ENCODE measurements at places on chromosomes 5 and 9.

DNA sequence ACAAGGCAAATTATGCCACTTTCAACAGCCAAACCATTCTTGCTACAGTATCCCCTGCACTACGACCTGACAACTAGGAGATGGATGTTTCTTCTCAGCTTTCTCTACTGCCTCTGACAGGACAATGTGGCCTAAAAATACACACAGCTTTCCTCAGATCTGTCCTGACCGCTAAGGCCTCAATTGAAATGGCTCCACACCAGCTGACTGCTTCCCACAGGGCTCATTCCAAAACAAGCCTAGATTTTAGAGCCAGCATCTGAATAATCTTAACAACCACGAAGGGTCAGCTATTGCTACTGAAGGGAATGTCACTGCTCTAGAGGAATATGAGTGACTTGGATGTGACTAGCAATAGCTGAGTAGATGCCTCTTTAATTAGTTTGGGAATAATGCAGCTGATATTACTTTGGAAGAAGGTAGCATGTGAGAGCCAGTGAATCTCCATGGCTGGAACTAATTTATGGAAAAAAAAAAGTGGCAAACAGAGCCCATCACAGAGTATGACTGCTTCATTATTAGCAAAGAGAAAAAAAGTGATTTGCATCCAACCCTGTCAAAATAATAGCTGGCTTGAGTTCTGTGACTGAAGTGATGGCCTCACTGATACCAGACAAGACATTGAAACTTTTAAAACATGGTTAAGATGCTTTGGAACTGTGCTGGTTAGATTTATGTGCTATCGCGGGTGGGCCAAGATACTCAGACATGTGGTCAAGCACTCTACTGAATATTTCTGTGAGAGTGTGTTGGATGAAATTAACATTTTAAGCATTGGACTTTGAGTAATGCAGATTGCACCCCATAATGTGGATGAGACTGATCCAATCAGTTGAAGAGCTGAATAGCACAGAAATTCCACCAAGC lies 450.2 kb downstream of the NR2F1-AS1 start:
- DNase-seq = peak; percentile 42

DNA sequence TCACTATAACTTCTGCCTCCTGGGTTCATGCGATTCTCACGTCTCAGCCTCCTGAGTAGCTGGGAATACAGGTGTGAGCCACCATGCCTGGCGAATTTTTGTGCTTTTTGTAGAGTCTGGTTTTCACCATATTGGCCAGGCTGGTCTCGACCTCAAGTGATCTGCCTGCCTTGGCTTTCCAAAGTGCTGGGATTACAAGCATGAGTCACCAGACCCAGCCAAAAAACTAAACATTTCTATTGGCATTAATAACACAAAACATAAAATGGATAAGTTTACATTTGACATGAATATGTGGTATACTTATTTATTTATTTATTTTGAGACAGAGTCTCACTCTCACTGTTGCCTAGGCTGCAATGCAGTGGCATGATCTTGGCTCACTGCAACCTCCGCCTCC lies 13.6 kb upstream of the REEP5 start:
- no peak for DNase-seq

DNA sequence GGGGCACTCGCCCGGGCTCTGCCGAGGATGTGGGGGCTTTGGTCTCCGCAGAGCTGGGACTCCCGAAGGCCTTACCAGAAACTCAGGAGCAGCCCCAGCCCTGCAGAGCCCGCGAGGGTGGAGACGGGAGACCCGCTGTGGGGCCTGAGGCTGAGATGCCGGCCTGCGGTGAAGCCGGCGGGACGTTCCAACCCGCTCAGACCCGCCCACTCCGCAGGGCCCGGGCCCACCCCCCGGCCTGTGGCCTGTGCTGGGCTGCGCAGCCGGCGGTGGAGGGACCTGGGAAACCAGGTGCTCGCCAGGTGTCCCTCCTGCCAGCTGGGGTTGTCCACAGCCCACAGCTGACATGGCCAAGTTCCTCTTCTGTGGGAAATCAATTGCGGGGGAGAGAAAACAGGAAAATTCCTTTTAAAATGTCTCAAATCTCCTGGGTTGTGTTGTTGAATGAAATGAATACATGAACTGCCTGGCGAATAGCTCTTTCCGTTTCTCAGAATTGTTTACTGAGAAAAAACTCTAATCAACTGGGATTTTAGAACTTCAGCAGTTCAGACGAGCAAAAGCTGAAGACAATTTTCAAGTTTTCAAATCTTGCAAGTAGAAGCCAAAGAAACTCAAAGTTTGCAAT lies 49.0 kb upstream of the IRX4 start:
- DNase-seq = no peak

GRCh38 chr9:112506571-112506970 lies 19.9 kb downstream of the KIAA1958 start:
- no peak for DNase-seq

DNA sequence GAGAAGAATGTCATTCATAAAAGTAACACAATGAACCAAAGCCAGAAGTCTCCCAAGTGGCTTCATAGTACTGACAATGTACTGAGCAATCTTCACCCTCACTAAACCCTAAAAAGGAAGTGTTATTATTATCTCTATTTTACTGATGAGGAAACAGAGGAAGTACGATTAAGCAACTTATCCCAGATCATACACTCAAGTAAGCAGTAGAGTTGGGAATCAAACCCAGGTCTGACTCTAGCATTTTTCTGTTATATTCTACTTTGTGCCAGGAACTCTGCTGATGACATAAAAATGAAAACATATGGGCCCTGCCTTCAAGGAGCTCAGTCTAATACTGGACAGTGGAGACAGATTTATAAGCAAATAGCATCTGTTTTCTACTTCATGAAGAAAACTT lies 109.2 kb downstream of the RAPGEF6 start:
- DNase-seq = no peak

GRCh38 chr5:43997647-43998272 lies 391.5 kb downstream of the FGF10 start:
- DNase-seq = no peak

- DNase-seq = no peak
Measured at GRCh38 chr5:123808461-123809380, 296.7 kb downstream of the CSNK1G3 start.

DNA sequence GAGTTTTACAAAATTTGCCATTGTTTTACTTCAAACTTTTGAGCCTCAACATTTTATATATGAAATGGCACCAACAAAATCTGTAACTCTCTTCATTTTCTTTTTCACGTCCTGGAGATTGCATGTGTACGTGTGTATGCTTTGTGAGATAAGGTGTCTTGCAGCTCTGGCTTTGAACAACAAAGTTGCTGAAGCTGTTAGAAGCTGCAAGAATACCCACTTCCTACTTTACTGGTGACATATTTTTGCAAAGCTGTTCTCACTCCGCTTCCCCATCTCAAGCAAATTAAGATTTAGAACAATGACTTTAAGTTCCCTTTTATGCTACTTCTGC lies 41.8 kb downstream of the FYB1 start:
- no peak for DNase-seq

DNA sequence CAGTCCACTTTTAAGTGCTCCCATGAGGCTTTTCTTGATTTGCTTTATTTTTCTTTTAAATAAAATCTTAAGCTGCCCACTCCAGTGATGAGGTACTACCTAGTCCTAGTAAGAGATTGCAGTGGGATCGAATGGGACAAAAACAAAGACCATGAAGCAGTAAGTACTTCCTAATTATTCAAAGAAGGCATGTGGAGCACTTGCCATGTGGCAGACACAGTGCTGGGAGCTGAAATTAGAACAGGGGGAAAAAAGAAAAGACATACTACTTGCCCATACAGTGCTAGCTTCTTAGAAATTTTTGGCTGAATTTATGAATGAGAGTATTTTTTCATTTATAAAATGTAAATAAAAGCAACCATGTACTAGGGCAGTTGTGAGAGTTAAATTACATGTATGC lies 239.9 kb upstream of the TNC start:
- no peak for DNase-seq

- no peak for DNase-seq
Measured at GRCh38 chr5:93381057-93381456, 200.0 kb downstream of the NR2F1-AS1 start.

Measured in foreskin melanocyte (primary cell).